ENCODE measurements at places on chromosomes 6 and 20.
A peak's percentile ranks its signal among the peaks of the same experiment; 100 is the strongest.

DNA sequence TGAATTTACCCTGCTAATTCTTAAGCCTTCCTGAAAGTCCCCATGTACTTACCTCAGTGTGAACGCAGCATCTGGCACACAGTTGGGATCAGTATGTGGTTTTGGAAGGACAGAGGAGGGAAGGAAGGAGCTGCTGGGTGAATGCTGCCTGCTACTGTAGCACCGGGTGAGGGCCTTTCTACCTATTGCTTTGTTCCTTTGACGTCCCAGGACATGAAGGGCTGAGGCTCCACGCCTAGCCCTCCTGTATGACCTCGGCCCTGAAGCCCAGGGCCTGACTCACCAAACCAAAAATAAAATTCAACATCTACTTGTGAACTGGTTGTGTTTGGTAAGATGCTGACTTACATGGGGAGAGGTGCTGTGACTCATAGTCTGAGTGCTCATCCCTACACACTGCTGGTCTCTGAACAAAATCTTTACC lies 51.1 kb downstream of the ARID1B start:
- DNase-seq = peak; percentile 91

- DNase-seq = no peak
Observed at GRCh38 chr20:31565699-31566318, 39.3 kb upstream of the ID1 start.

DNA sequence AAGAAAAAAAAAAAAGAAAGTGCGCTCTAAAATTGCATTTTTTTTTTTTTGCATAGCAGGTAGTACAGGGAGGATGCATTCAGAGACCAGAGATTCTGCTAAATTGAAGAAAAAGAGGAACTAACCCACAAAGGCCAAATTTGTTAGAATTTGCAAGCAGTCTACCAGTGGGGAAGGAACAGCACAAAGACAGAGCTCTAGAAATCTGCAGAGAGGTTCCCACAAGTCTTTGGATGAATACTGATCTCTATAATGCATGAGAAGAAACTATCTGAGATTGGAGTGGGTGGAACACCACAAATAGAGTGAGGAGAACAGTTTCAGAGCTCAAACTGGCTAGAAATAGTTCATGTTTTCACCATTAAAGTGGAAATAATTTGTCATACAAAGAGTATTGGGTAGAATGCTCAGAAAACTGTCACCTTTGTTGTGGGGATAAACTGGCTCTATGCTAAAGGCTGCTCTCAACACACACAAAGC lies 79.6 kb upstream of the AHI1 start:
- DNase-seq = no peak

DNA sequence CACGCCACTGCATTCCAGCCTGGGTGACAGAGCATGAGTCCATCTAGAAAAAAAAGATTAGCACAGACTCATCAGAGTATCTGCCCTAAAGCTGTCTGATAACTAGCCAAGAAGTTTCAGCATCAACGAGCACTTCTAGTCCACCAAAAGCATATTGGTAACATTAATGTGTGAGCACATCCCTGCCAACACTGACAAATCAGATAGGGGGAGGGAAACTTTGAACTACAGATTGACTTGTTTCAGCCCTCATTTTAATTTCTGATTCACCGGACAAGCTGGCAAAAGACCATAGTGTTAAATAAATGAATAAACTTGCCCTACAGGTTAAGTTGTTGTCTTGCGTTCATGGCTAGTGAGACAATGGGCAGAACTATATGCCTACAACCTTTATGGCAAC lies 7.7 kb upstream of the SEC63 start:
- DNase-seq = peak; percentile 47

- DNase-seq = peak; percentile 45
Observed at GRCh38 chr6:43014434-43014909, 423 bp downstream of the KLHDC3 start.

DNA sequence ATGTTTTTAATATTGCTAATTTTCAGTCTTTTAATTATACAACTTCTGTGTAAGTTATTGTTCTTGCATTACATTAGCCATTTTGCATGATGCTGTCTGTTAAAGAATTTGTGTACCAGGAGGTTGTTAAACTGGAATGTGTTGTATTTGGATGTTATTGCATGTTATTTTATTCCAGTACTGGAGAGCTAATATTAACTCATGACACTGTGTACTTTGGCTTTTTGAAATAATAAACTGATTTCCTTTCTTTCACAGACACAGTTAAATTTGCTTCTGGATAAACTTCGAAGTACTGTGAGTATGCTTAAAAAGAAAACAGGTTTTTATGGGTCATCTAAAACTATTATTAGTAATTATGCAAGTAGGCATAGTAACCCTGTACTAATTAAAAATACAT lies 121.3 kb downstream of the MYO6 start:
- DNase-seq = no peak
